Activated naive CD8-positive, alpha-beta T cell treated with anti-CD3 and anti-CD28 coated beads, Interleukin-2, amount 50 U/mL, for 24 hours (primary cell): ENCODE measurements at places on chromosomes 5 and 9.

- DNase-seq: no peak
Measured at GRCh38 chr5:159509002-159509660, 178.8 kb upstream of the IL12B start.

DNA sequence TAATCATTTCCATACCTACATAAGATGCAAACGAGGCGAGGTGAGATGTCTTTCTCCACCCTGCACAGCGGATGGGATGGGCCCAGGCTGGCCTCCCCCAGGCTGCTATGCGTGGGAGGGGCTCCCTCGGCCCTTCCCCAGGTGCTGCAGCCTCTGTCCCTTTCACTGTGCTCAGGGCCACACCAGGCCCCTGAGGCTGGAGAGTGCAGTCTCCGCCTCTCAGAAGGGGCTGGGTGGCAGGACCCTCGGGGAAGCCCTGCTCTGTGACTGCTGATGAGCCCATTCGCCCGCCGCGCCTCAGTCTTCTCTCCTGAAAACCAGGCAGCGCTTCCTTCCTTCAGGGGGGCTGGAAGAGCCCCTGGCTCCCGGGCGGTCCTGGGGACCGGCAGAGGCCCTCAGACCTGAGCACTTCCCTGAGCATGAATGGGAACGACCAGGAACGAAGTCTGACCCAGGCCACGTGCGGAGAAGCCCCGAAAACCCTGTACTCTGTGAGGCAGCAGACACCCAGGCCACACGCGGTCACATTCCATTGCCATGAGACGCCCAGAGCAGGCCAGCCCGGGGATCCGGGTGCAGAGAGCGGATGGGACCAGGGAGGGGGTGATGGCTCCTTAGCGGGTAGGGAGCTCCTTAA, 21.9 kb upstream of the NOTCH1 start:
- DNase-seq: no peak

- no peak for DNase-seq
Measured at GRCh38 chr9:23683611-23684061, 142.4 kb downstream of the ELAVL2 start.

DNA sequence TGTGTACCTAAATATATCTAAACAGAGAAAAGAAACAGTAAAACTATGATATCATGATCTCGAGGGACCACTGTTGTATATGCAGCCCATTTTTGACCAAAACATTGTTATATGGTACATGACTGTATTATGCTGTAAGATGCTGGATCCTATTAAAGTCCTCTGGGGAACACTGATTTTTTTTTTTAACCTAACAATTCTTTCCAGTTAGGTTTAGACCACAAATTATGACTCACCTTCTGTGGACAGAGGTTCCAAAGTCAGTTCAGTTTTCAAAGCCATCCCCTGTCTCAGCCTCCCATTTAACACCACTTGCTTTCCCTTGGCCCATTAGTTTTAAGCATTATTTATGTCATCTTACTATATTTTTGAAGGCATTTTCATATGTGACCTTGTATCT, 27.1 kb downstream of the TRMO start:
- DNase-seq: no peak

DNA sequence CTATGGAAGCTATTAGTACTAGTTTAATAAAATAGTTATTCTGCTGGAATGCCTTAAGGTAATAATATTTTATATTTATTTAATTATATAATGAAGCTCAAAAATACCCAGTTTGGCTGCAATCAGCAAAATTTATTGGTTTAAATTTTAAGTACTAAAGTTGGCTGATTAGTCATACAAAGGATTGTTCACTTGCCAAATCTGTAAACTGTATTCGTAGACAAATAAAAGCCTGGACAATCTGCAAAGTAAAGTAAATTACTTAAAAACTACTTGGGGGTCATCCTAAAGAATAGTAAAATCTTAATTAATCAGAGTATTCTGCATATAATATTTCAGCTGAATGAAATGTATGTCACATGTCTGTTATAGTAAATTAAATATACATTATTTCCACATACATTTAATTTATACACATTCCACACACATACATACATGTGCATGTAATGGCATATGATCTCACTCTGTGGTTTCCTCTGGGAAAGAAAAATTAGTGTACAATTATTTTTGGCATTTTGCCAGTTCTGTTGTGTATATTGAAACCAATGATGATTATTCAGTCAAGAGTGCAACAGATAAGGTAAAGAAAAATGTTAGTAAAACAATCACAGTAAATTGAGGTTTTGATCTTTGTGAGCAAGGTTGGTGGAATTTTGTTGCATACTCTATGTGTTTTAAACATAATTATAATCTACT, 455.9 kb downstream of the CDH9 start:
- DNase-seq: no peak

GRCh38 chr9:84393266-84393950, 52.9 kb upstream of the SLC28A3 start:
- no peak for DNase-seq

DNA sequence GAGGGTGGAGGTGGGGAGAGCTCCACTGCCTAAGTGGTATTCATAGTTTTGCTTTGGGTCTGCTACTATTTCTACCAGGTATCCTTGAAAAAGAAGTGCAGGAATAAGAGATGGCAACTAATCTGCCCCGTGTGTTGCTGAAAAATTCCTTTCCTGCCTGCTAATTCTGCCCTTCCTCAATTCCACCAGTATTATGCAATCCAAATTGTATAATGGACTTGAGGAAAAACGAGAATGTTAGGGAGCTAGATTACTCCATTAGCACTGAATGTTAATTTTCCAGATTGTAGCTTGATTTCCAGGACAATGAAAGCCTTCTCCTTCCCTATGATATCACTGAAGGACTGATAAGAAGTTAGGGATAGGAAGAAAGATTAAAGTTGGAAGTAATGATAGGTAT, 16.9 kb downstream of the ADAM19 start:
- no peak for DNase-seq

DNA sequence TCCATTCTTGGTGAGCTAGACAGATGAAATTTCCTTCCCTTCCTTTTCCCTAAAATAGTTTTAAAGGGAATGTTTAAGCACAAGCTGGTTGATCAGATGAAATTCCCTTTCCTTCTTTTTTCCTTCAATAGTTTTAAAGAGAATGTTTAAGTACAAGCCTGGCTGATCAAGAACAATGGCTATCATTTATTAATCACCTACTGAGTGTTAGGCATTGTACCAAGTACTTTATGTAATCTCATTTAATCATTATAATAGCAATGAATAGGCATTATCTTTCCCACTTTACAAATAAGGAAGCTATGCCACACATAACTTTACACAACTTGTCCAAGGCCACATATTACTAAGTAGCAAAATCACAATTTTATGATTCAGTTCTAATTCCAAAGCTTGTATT, 152.0 kb upstream of the ACOT12 start:
- no peak for DNase-seq

DNA sequence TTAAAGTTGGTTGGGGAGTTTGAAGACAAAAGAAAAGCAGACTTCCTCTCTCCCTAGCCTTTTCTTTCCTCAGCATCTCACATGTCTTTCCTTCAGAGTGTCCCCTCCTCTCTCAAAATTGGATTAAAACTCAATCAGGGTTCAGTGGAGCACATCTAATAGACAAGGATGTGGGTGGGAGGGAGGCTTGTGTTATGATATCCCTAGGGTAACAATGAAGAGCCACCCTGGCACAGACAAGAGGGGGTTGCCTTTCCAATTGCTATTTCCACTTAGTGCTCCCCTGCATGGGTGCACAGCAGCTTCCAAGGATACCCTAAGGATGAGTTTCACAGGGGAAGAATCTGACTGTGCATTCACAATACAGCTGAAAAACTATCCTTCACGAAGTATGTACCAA, 585.2 kb upstream of the C9orf72 start:
- DNase-seq: no peak
